ENCODE measurements at places on chromosomes 16 and 17.

DNA sequence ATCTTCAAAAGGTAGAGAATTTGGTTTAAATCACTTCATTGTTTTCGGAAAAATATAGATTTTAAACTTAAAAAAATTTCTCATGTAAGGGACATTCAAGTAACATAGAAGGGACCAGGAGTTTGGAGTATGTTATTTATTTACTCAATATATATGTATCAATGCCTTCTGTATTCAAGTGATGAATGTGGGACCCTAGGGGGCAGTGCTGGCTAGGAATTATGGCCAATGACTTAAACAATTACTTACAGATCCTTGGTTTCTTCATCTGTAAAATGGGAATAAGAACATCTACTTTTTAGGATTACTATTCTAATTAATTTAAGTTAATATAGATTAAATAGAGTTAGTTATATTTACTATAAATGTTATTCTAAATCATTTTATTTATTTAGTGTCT lies 886.3 kb upstream of the RBFOX1 start:
- no peak for DNase-seq

GRCh38 chr17:65243838-65244625 lies 106.9 kb downstream of the RGS9 start:
- no peak for DNase-seq

- DNase-seq = no peak
These were observed 11.2 kb upstream of the CEP20 start for GRCh38 chr16:15899538-15900100.

- DNase-seq = no peak
These were observed 2.4 kb downstream of the SPATA20 start for GRCh38 chr17:50549256-50549941.

DNA sequence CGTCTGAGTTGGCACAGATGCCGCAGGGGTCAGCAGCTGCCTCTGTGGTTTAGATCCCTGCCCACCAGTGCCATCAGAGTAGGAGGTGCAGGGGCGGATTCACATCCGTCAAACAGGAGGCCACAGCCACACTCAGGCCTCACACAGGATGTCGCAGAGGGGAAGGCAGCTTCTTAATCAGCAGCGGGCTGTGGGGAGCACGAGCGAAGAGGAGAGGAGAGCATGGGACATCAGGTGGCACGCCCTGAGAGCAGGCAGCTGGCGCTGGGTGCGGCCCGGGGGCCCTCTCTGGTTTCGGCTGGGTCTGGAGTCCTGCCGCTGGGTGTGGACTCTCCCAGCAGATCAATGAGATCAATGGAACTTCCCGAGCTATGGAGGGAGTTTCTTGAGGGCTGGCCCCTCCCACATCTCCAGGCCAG lies 9.6 kb downstream of the LLGL2 start:
- no peak for DNase-seq

Measured in pulmonary artery endothelial cell (primary cell).